ENCODE measurements at places on chromosomes 7 and 10.

DNA sequence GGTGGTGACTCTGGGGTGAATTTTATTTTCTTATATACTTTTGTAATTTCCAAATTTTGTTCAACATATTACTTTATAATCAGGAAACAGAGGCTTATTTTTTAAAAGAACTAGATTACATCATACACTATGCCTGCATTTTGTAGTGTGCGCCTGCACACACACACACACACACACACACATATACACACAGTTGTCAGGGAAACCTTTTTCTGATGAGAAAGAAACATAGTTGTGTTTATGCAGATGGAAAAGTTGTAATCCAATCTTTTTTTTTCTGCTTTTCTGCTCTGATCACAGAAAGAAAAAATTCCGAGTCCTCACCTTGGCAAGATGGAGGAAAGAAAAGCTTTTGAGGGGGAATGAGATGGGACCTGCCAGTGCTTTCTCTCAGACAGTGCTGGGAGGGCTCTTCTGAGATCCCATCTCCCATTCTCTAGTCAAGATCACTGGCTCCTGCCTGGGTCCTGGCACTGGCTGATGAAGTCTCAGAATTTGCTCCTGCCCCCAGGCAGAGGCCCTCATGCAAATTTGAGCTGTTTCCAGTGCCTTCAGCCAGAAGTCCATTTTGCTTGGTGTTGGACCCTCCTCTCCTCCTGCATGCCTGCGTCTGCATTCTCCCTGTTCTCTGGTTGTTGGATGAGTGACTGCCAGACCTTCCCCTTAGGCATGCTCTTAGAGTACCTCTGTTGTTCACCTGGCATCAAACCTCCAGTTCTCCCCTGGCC lies 59.7 kb downstream of the TLL2 start:
- DNase-seq: no peak

DNA sequence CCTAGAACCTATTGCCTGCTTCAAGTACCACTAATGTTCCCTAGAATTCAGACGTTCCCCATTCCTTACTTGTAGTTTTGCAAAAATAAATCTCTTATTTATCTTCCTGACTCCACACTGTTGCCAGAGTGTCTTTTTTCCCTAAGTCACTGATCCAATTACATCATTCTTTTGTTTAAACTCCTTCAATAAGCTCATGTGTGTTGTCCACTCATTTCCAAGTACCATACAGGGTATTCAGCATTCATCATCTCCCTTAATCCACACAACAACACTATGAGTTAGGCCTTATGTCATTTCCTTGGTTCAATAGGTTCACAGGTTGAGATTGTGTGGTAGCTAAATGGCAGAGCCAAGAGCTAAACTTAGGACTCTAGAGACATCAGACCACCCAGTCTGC lies 119.9 kb upstream of the RHOBTB1 start:
- no peak for DNase-seq

GRCh38 chr7:151143261-151144015 lies 24.1 kb downstream of the GBX1 start:
- DNase-seq: no peak

- no peak for DNase-seq
Observed at GRCh38 chr7:30087371-30087770, 47.4 kb upstream of the MTURN start.

GRCh38 chr7:81956520-81956919 lies 186.7 kb upstream of the HGF start:
- DNase-seq: no peak

DNA sequence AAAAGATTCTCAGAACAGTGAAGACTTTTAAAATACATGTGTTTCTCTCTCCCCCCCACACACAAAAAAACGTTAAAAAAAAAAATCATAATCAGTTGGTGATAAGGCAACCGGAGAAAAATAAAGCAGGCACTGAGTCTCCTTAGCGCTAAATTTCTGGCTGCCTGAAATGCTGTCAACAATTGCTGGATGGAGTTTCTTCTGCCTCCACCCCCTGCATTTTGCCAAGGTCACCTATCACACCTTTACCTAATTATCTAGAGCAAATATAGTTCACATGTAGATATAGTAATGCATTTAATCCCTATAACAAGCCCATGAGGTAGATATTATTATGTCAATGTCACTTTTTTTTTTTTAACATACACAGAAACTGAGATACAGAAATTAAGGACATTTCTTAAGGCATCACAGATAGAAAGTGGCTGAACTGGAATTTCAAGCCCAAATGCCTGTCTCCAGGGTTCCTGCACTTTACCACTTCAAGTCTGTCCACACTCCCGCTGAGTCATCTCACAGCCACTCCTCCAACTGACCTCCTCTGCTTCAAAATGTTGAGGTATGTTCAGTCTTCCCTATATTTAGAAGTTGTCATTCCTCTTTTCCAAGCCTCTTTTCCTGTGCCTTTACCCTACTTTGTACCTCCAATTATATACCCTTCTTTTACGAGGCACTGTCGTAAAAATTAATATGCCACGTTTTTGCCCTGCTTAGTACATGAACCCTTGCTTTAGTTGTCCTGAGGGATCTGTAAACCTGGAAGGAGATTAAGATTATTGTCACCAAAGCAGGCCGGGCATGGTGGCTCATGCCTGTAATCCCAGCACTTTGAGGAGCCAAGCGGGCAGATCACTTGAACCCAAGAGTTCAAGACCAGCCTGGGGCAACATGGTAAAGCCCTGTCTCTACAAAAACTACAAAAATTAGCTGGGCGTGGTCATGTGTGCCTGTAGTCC lies 72.8 kb upstream of the MPP7 start:
- DNase-seq: no peak
